ENCODE measurements at places on chromosomes 6 and 20.

DNA sequence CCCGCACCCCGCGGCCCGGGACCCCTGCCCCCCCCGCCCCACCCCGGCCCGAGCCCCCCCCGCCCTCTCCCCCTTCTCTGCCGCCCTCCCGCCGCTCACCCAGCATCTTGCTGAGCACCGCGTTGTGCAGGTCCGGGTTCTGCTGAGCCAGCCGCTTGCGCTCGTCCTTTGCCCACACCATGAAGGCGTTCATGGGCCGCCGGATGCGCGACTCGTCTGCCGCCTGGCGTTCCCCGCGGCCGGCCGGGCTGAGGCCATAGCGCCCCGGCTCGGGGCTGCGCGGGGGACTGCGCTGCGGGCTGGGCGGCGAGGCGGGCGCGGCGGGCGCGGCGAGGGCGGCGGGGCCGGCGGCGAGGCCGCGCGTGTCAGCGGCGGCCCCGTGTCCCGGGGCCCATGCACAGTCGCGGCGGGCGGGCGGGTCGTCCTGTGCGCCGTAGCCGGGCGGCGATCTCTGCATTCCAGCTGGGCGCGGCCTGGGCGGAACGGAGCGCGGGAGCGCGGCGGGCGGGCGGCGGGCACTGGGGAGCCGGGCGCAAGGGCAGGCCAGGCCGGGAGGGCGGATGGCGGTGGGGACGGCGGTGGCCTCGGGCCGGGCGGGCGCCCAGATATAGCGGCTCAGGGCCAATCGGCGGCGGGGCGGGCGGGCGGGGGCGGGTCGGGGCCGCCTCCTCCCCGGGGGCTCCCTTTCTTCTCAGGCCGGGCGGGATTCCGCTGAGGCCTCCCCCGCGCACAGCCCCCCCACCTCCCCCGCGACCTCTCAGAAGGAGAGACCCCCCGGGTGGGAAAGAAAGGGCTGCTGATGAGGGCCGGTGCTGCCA is at the start of gene SOX18:
Gene SOX18 (minus strand): TSS at position 580 of the 818 bp plus-strand sequence. CDS start 123 bp downstream, at position 457.
- DNase-seq, result no peak

GRCh38 chr6:99151634-99152346 is 197.7 kb downstream of the FAXC start:
- no peak for DNase-seq

- no peak for DNase-seq
These were observed 26.4 kb upstream of the MROH8 start for GRCh38 chr20:37205794-37206193.

- DNase-seq, result no peak
These were observed 77.4 kb downstream of the PRDM1 start for GRCh38 chr6:106163446-106163965.

GRCh38 chr6:155026022-155026705 is 31.0 kb downstream of the TIAM2 start:
- peak; percentile 86 for DNase-seq

DNA sequence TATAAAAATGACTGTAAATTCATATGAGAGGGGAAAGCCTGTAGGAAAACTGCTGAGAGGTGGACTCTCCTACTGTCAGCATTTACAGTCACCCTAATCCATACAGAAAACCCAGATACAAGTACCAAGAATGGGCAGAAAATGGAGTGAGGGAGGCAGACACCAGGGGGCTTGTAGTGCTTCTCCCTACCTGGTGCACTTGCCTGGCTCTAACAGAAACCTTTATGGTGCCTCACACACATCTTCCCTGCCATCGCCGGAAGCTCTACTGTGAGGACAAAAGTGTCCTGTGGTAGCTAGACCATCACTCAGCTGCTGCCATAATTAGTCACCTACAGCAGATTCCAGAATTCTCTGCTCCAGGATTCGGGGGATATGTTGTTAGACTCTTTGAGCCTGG is 441.3 kb downstream of the TFAP2B start:
- DNase-seq, result no peak

- no peak for DNase-seq
These were observed 1339.4 kb downstream of the GRIK2 start for GRCh38 chr6:102732898-102733297.

DNA sequence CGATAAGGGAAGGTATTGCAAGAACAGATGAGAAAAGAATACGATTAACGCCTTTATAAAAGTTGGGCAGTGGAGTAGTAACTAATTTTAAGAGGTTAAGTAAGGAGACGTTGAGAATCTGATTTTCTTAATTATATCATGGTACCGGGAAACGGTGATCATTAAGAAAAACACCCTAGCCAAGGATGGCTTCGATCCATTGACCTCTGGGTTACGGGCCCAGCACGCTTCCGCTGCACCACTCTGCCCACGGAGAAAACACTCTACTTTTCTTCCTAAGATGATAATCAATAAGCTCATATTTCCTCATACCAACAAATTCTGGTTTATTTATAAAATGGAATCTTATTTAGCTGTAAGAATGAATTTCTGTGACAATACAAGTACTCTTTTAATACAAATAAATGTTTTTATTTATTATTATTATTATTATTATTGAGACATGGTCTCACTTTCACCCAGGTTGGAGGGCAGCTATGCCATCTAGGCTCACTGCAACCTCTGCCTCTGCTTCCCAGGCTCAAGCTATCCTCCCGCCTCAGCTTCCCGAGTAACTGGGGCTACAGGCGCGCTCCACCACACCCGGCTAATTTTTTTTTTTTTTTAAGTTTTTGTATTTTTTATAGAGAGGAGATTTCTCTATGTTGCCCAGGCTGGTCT is 8.3 kb downstream of the POM121L2 start:
- DNase-seq, result no peak

GRCh38 chr6:27062755-27063154 is 184.7 kb upstream of the PRSS16 start:
- DNase-seq, result no peak
